ENCODE measurements at places on chromosomes 5 and 9. TPM values are rescaled to one million over a fixed set of nuclear protein-coding genes. Genes with fewer than 3 reads are reported as not detected.

- DNase-seq = no peak
These were observed 23.2 kb downstream of the CNTFR start for GRCh38 chr9:34566322-34566721.

- no peak for DNase-seq
These were observed 26.6 kb downstream of the DYNC2I2 start for GRCh38 chr9:128629852-128630545.

- no peak for DNase-seq
These were observed 2.6 kb downstream of the AMACR start for GRCh38 chr5:34005211-34005610.

DNA sequence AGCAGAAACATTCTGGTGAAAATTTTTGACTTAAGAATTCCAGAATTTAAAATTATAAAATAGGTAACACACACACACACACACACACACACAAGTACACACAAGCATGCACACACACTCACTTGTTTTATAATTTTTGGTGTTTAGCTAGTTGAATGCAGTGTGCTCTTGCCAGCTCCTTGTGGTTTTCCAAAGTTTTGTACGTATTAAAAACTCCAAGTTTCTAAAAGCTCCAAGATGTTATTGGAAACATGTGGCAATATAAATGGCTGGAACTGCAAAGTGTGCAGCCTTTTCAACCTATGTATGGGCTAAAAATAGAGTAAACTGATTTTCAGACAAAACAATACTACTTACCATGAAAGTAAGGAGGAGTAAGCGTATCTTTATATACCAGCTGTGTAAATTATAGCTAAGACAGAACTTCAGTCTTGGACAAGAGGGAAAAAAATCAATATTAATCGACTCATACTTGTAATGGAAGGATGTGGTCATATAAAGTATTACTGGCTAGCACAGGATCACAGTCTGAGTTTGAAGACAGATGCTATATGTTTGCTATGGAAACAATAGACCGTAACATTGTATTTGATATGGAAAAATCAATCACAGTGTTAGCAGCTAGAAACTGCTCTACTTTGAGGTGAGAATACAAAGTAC, 727.1 kb upstream of the GRAMD2B start:
- no peak for DNase-seq

- DNase-seq = no peak
These were observed 799.1 kb downstream of the TAF11L14 start for GRCh38 chr5:18433336-18433735.

GRCh38 chr5:124981901-124982300, 235.5 kb upstream of the ZNF608 start:
- DNase-seq = no peak

- no peak for DNase-seq
These were observed 37.5 kb downstream of the DAP start for GRCh38 chr5:10723514-10723913.

DNA sequence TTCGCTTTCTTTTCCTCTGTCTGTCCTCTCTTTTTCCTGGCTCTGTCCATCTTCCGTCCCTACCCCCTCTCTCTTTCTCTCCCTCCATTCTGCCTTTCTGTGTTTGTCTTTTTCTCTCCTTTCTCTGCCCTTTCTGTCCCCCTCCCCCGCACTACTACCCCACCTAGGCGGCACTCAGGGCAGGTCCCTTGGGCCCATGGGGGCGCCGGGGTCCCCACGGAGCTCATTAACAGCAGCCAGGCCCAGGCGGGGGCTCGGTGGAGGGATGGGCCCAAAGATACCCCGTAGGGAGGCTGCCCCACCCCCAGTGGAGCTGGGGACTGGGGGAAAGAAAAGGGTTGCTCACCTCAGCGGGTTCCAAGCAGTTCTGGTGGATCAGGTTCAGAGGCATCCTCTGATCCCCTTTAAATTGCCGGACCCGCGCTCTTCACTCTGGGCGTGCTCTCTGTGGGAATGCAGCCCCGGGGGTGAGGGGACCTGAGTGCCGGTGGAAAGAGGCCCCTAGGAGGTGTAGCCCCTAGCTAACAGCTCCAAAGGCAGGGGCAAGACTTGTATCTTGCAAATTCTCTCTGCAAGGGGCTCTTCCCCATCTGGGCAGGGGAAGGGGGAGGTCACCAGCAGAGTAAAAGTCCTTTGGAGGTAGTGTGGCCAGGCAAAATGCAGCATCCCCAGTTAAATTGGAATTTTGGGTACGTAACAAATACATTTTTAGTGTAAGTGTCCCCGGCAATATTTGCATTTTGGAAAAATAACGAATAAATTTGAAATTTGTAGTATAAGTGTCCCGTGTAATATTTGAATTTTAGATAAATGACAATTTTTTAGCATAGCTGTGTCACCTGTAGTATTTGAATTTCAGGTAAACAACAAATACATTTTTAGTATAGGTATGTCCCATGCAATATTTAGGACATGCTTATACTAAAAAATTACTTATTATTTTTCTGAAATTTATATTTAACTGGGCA, 7.4 kb downstream of the LHX2 start:
- no peak for DNase-seq

Gene ADAMTS13
- total RNA-seq = 21.3 TPM

Gene PRLR
- total RNA-seq = 2.1 TPM

Gene TAF11L11
- not detected for total RNA-seq

Gene BHMT2
- not detected for total RNA-seq

All from mesothelial cell of epicardium (in vitro differentiated cells).